ENCODE measurements at places on chromosomes 13 and 19. TPM values are rescaled to one million over a fixed set of nuclear protein-coding genes. Genes with fewer than 3 reads are reported as not detected.
A peak's percentile ranks its signal among the peaks of the same experiment; 100 is the strongest.

Gene ZNF550
- polyA plus RNA-seq, result 5.4 TPM

Gene MBD3L2
- not detected for polyA plus RNA-seq

Gene PRR20D
- polyA plus RNA-seq, result not detected

Gene ODAD3
- polyA plus RNA-seq, result not detected

Gene GSK3A
- polyA plus RNA-seq, result 10.0 TPM

Gene ERICH4
- not detected for polyA plus RNA-seq

Gene ATP4B
- polyA plus RNA-seq, result 0.21 TPM

DNA sequence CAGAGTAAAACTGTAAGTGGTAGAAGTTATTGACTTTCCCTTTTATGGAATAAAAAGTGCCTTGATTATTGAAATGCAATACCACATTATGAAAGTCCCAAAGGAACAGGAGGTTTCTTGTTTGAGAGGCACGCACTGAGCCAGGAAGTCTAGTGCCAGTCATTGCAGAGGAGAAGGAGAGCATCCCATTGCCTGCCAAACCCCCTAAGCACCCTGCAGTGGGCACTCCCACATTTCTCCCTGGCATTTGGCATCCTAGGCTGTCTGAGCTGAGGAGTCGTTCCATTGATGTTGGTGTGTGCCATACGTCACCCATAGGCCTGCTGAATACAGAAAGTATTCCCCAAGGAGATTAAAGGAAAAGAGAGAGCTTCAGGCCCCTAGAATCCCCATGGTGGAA, 85.7 kb upstream of the MBNL2 start:
- DNase-seq, result no peak

GRCh38 chr19:39915101-39915847, 19.2 kb downstream of the FCGBP start:
- DNase-seq, result no peak

GRCh38 chr13:73772449-73773167, 361.6 kb downstream of the KLF12 start:
- no peak for DNase-seq

DNA sequence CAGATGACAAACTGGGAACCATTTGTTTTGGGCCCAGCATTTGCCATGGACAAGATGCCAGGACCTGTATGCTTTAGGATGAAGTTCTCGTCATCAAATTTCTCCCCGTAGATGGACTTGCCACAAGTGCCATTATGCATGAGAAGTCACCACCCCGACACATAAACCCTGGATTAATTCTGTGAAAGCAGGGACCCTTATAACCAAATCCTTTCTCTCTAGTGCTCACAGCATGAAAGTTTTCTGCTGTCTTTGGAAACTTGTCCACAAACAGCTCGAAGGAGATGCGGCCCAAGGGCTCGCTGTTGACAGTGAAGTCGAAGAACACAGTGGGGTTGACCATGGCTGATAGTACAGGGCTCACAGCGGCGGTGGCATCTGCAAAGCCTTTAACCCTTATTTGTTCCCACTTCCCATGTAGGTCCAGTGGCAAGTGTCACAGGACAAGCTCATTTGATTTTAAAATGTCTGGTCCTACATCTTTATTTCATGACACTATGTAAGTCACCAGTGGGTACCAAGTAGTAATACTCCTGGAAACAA, 75.2 kb upstream of the MIR17HG start:
- no peak for DNase-seq

DNA sequence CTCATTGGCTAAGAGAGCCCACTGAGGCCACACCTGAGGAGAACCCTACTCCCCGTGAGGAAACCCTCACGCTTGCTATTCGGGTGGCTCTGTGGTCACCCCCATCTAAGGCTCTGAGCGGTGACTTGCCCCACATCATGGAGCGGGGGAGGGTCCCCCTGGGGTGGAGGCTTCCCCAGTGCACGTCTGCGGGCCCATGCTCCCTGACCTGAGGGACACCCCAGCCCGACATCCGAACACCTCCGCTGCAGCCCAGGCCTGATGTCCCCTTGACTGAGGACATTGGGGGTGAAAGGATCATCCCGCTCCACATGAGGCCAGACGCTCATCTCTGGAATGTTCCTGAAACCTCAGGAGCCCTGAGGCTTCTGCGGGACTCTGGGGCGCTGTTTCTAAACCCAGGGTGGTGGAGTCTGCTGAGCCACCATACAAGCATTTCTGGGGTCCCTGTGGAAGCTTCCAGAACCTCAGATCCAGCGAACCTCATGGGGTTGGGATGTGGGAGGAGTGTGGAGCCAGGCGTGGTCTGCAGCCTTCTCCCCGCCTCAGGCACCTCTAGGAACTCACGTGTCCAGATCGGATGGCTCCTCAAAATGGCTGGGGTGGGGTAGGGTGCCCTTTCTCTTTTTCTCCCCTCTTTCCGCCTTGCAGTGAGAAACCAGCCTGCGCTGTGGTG, 19.9 kb downstream of the TMED1 start:
- DNase-seq, result no peak

GRCh38 chr19:50190439-50190891, 13.0 kb upstream of the MYH14 start:
- DNase-seq, result no peak

- no peak for DNase-seq
Observed at GRCh38 chr19:39098365-39099269, 14.4 kb downstream of the ACP7 start.

DNA sequence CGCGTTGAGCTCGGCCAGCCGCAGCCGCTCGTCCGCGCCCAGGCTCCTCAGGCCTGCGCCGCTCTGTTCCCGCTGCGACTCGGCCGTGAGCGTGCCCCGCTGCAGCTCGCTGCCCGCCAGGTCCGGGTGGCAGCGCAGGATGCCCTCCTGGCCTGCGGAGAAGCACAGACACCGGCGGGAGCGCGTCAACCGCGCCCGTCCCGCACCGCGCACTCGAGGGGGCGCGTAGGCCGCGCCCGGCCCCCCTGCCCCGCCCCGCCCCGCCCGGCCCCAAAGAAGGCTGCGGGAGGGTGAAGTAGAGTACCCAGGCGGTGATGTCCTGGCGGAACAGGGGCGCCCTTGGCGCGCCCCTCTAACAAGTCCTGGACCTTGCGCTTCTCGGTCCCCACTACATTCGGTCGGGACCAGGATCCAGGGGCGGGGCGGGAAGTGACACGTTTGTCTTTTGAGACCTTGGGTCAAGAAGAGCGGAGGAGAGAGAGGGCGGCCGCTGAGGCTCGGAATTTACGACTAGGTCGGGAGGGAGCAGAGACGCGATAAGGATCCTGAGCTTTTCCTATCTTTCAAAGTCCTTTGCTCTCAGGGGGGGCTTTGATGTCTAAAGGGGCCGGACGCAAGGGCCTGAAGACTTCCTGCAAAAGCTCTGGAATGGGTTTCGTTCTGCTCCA, 9.3 kb upstream of the CDX2 start:
- no peak for DNase-seq

DNA sequence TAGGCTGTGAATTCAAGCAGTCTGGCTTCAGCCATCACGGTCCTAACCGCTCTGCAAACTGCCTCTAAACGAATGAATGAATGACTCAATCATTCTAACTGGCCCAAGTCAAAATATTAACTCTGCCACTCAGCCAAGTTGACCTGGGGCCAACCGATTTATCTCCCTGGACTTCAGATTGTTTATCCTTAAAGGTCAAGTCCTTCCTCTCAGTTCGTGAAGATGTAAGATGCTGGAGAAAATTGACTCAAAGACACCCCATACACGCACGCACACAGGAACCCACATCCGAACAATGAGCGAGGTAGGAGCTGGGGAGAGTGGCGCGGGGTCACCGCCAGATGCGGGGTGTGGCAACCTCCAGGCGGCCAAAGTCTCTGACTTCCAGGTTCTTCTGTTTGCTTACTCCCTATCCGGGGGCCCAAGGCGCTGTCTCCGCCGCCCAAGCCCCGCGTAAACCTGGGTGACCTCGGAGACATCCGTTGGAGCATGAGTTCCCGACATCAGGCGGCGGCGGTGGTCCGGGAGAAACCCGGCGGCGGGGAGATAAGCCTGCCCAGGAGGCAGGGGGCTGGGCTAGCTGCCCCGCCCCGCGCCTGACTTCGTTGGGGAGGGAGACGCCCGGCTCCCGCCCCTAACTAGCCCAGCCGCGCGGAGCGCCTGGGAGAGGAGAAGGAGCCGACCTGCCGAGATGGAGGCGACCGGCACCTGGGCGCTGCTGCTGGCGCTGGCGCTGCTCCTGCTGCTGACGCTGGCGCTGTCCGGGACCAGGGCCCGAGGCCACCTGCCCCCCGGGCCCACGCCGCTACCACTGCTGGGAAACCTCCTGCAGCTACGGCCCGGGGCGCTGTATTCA, at the start of gene CYP2S1:
CYP2S1 (plus strand) TSS at position 646 of the 856 bp plus-strand sequence; CDS start at position 692, 46 bp downstream.
- peak; percentile 4 for DNase-seq

GRCh38 chr13:37132211-37132610, 26.7 kb upstream of the CSNK1A1L start:
- no peak for DNase-seq

DNA sequence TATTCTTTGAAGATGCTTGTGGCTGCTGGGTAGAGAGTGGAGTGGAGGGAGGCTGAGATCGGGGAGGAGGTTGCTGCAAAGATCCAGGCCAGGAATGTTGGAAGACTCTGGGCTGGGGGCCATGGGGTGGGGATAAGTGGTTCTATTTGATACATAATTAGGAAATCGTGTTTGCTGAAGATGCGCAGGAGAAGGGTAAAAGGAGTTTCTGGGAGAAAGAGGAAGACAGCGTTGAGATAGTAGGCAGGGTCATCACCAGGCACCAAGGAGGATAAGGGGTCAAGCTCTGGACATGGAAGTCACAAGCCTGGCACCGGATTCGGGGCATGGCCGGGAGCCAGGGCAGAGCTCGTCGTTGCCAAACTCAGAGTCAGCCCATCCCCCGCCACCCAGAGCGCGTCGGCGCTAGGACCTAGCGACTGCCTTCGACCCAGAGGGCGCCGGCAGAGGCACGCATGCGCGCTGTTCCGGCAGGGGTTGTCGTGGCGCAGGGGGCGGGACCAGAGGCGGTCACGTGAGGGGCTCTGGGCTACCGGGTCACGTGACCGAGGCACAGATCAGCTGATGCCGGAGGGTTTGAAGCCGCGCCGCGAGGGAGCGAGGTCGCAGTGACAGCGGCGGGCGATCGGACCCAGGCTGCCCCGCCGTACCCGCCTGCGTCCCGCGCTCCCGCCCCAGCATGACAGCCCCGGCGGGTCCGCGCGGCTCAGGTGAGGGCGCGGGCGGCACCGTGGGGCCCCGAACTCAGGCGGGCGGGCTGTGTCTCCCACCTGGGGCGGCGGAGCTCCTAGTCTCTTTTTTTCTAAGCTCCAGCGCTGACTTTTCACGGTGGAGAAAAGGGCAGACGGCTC, at the start of gene MCOLN1:
MCOLN1 (plus strand) TSS at position 553 of the 851 bp plus-strand sequence; CDS start at position 680, 127 bp downstream.
- peak; percentile 98 for DNase-seq

DNA sequence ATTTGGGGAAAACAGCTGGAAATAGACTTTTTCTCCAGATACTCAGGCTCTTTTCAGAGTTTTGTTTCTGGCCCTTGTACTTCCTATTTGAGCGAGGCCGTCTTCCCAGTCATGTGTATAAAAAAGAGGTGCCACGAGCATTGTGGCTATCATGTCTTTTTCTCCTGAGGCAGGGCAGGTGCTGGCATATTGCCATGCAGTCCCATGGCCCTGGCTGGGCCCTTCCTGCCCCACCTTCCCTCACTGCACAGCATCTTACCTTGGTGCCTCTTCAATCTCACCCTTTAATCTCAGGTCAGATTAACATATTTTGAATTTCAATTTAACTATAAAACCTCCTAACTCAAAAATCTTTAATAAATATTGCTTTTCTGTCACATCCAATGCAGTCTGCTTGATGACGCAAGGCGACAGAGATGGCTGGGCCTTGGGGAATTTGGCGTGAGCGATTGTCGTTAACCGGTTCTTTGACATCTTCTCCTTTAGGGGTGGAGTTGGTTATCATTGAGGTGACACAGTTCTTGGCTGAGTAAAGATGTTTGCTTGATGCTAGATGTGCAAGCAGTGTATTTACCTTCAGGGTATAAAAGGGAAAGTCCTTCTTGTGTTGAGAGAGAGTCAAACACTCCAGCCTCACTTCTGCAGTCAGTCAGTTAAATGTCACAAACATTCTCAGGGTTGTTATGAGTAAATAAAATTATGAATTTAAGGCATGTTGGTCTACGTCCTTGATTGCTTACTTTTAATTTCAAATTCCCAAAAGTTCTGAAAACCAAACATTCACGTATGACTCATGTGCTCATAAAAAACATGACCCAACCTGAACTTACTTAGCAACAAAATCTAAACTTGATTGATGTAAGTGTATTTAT, 289.9 kb downstream of the MYO16 start:
- DNase-seq, result no peak

GRCh38 chr19:40219721-40220276, 1.6 kb upstream of the TTC9B start:
- no peak for DNase-seq

- DNase-seq, result no peak
Observed at GRCh38 chr13:38850868-38851626, 139.6 kb downstream of the STOML3 start.

DNA sequence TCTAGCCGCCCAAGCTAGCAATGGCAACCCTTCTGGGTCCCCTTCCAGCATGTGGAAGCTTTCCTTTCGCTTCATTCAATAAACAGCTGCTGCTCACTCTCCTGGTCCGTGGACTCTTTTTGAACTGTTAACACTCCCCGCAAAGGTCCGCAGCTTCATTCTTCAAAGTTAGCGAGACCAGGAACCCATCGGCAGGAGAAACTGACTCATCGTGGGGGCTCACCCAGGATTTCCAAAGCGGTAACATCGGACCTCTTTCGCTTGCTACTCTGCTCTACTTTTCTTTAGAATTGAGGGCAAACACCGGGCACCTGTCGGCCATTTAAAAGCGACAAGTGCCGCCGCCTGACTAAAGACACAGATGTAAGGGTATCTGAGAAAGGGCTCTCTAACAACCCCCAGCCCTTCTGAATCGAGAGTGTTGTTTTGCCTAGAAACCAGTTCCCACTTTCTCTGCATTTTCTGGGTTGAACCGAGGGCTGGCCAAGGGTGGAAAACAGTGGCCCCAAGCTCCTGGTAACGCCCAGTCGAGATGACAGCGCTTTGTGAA, 5.8 kb downstream of the UBA52 start:
- no peak for DNase-seq

- DNase-seq, result no peak
Observed at GRCh38 chr13:47932950-47933923, 67.8 kb downstream of the SUCLA2 start.

- DNase-seq, result no peak
Observed at GRCh38 chr13:40207001-40207478, 459.4 kb downstream of the FOXO1 start.

- no peak for DNase-seq
Observed at GRCh38 chr19:46866407-46867136, 5.8 kb downstream of the ARHGAP35 start.

GRCh38 chr19:48962029-48962848, 2.9 kb upstream of the FTL start:
- no peak for DNase-seq

- no peak for DNase-seq
Observed at GRCh38 chr13:32117001-32117400, 85.4 kb downstream of the FRY start.
